ENCODE measurements at places on chromosomes 6 and 20.

DNA sequence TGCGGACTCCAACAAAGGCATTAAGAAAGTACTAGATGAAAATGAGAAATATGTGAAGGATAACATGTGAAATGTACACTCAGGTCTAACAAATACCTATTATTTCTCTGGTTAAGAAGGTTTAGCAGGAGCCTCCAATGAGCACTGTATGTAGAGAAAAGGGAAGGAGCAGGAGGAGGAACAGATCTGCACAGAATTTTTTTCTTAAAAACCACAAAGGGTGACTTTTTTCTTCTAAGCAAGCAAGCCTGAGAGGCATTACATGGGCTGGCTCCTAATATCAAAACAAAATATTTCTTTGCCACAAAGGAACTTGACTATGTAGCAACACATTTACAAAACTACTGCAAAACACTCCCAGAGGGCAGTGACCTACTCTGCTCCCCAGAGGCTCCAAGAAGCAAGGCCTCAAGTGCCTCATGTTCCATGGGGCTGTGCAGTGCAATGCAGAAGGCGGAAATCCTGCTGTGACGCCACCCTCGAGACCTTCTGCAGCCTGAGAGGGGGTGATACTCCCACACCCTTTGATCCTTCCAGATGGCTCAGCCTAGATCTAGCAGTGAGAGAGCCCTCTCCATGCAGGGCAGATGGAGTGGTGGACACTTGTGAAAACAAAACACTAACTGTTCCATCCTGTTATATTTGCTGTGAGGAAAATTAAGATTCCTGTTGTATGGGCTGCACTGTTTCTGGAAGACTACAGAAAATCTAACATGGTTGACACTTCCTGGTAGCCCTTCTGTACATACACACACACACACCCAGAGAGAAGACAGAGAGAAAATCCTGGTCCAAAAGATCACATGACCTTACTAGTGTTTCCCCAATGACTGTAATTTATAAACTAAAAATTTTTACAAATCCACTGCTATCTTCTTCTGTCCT is 36.0 kb upstream of the SMIM29 start:
- no peak for DNase-seq

GRCh38 chr6:124955108-124955856 is 7.0 kb upstream of the RNF217 start:
- no peak for DNase-seq

GRCh38 chr6:35376281-35376680 is 33.9 kb downstream of the PPARD start:
- no peak for DNase-seq

DNA sequence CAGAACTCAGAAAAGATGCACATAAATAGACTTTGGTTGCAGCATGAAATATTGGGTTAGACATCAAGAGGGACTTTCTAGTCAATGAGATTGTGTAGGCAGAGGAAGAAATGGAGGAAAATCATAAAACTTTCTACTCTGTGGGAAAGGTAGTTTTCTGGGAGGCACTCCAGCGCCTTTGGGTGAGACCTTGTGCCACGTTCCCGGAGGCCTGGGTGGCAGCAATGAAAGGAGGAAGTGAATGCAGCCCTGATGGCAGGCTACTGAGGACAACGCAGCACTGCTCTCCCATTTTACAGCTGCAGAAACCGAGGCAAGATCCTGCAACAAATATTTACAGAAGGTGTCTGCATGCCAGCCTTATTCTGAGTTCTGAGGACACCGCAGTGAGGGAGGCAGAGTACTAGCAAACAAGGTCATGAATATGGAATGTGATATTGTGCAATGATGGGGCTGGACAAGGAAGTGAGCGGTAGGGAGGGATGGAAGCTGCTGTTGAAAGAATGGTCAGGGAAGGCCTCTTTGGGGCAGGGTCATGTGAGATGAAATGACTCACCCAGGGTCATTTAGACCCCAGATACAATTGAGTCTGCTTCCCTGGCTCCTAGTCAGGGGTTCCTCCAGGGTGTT is 159.1 kb downstream of the TFAP2C start:
- no peak for DNase-seq

DNA sequence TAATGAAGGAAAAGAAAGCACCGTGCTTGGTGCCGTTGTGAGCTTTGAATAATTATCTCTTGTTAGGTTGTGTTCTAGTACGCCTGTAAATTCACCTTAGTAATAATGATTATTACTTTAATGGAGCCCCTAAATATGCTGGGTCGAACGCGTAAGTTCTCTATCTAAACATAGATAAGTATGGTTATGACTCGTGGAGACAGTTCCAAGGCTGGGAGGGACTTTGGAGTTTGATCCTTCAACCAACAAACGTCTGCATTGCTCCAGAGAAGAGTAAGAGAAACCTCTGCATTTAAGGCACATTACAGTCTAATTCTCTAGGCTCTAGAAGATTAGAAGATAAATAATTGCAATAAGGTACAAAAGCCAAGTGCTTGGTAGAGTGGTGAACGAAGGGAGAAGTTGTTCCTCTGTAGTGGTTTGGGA is 514 bp downstream of the ACOT13 start:
- no peak for DNase-seq

GRCh38 chr20:9852566-9852965 is 13.7 kb upstream of the PAK5 start:
- DNase-seq: no peak

- no peak for DNase-seq
These were observed 45.9 kb downstream of the RARS2 start for GRCh38 chr6:87543696-87544473.

DNA sequence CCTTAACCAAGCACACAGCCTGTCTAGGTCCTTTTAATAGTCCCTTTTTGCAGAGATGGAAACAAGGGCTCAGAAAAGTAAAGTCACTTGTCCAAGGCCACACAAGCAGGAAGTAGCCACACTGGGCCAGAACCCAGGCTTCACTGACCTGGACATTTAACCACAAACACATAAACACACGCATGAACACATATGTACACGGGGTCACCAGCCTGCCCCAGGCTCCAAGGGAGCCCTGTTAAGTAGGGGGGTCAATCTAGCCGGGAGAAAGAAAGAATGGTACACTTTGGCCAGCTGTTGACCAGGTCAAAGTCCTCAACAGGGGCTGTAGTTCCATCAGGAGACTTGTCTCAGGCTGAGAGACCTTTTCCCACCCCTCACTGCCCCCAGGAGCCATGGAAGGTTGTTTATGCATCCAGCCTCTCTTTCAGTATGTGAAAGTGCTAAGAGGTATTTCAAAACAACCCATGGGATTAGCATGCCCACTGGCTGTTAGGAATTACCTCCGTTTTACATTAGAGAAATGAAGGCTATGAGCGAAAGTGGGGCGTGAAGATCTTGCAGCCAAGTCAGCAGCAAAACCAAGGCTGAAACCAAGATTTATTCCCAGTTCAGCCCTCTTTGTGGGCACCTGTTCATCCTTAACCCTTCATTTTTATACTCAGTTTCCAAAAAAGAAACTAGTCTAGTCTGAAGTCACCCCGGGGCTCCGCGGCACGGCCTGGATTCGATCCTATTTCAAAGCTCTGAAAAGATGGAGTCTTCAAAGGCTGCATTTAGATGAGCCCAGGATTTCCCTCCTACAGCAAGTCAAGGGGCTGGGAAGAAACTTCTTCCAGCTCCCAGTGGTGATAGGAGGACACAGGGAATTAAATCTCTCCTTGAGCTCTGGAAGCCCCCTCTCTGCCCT is 9.8 kb downstream of the SDC4 start:
- no peak for DNase-seq

DNA sequence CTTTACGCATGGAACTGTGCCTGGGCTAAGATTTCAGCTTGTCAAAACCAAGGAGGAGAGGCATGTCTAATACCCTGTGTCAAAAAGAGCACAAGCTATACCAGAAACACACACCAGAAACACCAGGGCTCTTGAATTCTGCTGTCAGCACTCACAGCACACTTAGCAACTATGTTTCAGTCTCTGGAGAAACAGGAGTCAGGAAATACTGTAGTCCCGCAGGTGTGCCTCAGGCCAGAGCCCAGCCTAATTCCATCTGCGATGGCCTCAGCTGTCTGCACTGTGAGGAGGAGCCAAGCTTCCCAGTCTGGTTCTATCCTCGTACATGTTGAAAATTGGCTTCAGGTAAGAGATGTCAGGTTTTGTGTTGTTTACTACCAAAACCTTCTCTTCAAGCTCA is 31.6 kb downstream of the MTRES1 start:
- no peak for DNase-seq

GRCh38 chr6:136971609-136972008 is 49.5 kb downstream of the SLC35D3 start:
- DNase-seq: no peak

DNA sequence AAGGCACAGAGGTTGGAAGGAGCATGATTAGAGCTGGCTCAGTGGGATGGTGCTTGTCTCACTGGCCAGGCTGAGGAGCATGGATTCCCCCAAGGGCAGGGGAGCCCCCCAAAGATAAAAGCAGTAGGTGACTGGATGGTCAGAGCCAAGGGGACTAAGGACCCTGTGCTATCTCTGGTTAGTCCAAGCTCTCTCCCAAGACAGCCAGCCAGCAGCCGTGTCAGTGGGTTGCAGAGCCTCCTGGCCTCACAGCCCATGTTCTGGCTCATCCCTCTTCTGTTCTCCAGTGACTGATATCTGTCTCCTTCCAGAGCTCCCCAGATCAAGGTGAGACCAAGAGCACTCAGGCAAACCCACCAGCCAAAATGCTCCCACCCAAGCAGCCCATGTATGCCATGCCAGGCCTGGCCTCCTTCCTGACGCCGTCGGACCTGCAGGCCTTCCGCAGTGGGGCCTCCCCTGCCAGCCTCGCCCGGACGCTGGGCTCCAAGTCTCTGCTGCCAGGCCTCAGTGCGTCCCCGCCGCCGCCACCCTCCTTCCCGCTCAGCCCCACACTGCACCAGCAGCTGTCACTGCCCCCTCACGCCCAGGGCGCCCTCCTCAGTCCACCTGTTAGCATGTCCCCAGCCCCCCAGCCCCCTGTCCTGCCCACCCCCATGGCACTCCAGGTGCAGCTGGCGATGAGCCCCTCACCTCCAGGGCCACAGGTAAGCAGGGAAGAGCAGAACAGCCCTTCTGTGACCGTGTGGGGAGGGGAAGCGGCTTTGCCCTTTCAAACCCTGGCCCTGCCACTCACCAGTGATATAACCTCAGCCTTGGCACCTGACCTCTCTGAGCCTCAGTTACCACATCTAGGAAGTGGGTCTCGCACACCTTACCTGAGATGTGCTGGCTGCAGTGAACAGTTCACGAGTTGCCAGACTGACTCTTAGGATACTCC is 121.3 kb downstream of the JPH2 start:
- DNase-seq: peak; percentile 19

GRCh38 chr6:139474145-139475108 is 100.0 kb upstream of the CITED2 start:
- no peak for DNase-seq

GRCh38 chr20:31669876-31670275 is 32.2 kb downstream of the COX4I2 start:
- no peak for DNase-seq

- no peak for DNase-seq
These were observed 18.5 kb downstream of the BACH2 start for GRCh38 chr6:90278129-90278528.

- DNase-seq: no peak
These were observed 868 bp downstream of the LTV1 start for GRCh38 chr6:143844006-143844405.

- peak; percentile 53 for DNase-seq
These were observed 42.0 kb upstream of the PLCG1 start for GRCh38 chr20:41095110-41095969.

GRCh38 chr6:133835901-133836300 is 53.0 kb upstream of the TCF21 start:
- DNase-seq: no peak

DNA sequence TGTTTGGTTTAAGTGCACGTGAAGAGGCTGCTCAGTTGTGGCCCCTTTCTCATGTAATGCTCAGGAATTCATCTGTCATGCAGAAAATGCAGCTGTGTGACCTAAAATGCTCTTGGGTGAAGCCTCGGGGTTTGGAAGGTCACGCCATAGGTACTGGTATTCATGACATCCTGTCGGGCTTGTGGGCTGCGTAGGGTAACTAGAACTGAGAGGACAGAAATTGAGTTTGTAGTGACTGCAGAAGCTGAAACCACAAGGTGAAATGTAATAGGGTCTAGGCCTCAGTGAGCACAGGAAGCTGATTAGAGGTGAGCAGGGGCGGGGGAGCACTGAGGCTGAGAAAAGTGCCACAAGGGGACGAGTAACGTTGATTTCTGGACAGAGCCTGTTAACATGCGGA is 128.8 kb downstream of the SOBP start:
- peak; percentile 67 for DNase-seq

DNA sequence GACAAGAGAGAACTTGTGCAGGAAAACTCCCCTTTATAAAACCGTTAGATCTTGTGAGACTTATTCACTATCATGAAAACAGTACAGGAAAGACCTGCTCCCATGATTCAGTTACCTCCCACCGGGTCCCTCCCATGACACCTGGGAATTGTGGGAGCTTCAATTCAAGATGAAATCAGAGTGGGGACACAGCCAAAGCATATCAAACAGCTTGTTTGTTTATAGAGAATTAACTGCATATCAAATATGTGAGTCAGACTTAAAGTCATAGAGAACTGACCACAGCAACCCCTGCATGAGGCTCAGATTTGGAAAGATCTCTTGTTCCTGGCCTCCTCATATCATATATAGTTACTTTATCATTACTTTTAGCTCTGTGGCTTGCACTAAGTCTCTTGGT is 29.1 kb upstream of the HDAC2 start:
- DNase-seq: no peak

GRCh38 chr6:19855536-19855935 is 18.4 kb downstream of the ID4 start:
- no peak for DNase-seq

Measured in activated naive CD8-positive, alpha-beta T cell treated with anti-CD3 and anti-CD28 coated beads, Interleukin-2, amount 10 ng/mL, durations not matched to agents 7 days and 5 days (primary cell).